ENCODE measurements at places on chromosomes 6 and 20. TPM values are rescaled to one million over a fixed set of nuclear protein-coding genes. Genes with fewer than 3 reads are reported as not detected.

Gene DOK5
- 4.5 TPM for total RNA-seq

Gene CCDC28A
- 12.0 TPM for total RNA-seq

GRCh38 chr6:124703541-124703940 lies 258.7 kb upstream of the RNF217 start:
- DNase-seq, result no peak

DNA sequence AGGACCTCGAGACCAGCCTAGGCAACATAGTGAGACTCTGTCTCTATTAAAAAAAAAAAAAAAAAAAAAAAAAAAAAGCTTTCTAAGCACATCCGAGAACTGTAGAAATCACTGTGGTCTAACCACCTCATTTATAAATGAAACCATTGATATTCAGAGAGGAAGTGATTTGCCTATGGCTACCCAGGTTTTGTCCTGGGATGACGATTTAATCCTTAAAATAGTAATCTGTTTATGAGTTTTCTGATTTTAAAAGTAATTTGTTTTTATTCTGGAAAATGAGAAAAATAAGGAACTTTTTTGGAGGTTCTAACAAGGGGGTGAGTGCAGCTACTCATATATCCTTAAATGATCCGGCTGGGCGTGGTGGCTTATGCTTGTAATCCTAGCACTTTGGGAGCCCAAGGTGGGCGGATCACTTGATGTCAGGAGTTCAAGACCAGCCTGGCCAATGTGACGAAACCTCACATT lies 6.5 kb upstream of the BTN3A2 start:
- no peak for DNase-seq

Measured in H9 (cell line).